Neural progenitor cell (in vitro differentiated cells): ENCODE measurements at places on chromosomes 2 and 18. TPM values are rescaled to one million over a fixed set of nuclear protein-coding genes. Genes with fewer than 3 reads are reported as not detected.

- peak; percentile 24 for DNase-seq
Observed at GRCh38 chr2:96977631-96978195, 8.7 kb downstream of the FAM178B start.

- DNase-seq, result no peak
Observed at GRCh38 chr2:108701208-108701607, 18.1 kb upstream of the RANBP2 start.

GRCh38 chr2:191927319-191927867, 80.5 kb upstream of the CAVIN2 start:
- DNase-seq, result peak; percentile 27

Gene KIAA2012
- total RNA-seq, result not detected in 2 replicates
